ENCODE measurements at places on chromosomes 11 and 22.

GRCh38 chr11:47257517-47258316 lies at the start of gene NR1H3:
NR1H3 (plus strand) TSS chr11:47257996; CDS start chr11:47259217, 1,221 bp downstream.
- peak; percentile 69 for DNase-seq

DNA sequence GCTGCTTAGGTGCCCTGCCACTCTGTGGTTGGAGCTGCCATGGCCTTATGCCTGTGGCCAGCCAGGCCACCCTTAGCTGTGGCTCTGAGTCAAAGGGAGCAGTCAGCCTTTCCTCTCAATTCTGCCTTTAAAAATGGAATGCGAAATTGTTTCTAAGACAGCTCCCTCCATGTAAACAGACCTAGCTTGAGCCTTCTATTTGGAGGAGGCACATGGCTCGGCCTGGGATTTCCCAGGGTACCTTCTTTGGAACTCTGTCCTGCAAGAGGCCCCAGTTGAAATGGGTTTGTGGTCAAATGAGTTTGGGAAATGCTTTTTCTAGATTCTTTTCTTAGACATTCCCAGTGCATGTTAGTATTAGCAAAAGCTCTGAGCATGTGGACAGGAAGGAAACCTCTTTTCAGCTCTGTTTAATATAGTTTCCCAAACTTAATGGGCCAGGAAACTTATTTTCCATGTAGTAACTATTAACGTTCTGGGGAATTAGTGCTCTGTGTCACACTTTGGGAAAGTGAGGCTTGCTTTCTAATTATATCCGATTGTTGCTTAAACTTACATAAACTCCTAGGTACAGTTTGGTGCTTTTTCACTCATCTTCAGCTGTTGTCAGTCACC lies 7.8 kb downstream of the PHOX2A start:
- DNase-seq = no peak

- DNase-seq = no peak
These were observed 31.0 kb upstream of the PICALM start for GRCh38 chr11:86099874-86100273.

DNA sequence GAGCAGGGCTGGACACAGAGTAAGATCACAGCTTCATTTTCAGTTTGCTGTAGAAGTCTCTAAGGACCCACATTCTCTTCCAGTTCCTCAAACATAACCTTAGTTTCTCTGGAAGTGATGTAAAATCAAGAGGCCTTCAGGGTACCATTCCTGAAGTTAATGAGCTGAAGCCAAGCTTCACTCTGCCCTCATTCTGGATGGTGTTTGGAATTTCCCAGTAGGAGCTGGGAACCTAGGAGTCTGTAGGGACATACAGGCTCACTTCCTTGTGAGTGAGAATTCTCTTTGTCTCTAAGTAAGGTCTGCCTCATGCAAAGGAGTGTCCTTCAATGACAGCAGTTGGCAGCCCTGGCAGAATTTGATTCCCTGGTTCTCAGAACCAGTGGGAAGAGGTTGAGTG lies 142.4 kb upstream of the NARS2 start:
- DNase-seq = no peak

- no peak for DNase-seq
These were observed 133.8 kb upstream of the NAV2 start for GRCh38 chr11:19578871-19579270.

DNA sequence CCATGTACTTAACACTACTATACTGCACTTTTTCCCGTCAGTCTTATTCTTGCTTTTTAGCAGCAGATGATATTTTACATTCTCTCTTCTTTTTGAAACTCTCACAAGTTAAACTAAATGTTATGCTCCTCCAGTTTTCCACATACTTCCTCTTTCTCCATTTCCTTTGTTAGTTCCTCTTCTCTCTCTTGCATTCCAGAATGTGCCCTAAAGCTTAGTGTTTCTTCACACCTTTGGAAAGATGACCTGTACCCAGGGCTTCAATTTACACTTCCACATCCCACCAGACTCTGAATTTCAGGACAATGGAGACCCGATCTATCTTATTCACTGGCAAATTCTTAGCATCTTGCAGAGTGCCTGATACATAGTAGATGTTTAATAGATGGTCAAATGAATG lies 51.8 kb downstream of the APIP start:
- DNase-seq = no peak

GRCh38 chr11:19394525-19395016 lies 153.8 kb upstream of the E2F8 start:
- no peak for DNase-seq

DNA sequence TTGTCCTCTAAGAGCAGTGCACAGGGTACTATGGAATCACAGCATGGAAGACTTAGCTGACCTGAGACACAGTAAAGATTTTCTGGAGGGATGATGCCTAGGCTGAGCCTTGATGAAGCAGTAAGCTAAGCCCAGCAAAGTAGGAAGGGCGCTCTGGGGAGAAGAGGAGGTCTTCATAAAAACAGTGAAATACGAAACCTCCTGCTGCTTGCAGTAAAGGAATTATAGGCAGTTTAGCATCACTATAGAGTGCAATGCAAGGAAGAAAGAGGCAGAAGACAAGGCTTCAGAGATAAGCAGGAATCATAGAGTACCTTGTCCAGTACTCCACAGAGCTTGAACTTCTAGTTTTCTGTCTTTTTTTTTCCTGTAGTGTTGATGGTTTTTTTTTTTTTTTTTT lies 555.7 kb upstream of the CADM1 start:
- DNase-seq = no peak

GRCh38 chr11:105073456-105074165 lies 28.5 kb upstream of the CARD16 start:
- no peak for DNase-seq

DNA sequence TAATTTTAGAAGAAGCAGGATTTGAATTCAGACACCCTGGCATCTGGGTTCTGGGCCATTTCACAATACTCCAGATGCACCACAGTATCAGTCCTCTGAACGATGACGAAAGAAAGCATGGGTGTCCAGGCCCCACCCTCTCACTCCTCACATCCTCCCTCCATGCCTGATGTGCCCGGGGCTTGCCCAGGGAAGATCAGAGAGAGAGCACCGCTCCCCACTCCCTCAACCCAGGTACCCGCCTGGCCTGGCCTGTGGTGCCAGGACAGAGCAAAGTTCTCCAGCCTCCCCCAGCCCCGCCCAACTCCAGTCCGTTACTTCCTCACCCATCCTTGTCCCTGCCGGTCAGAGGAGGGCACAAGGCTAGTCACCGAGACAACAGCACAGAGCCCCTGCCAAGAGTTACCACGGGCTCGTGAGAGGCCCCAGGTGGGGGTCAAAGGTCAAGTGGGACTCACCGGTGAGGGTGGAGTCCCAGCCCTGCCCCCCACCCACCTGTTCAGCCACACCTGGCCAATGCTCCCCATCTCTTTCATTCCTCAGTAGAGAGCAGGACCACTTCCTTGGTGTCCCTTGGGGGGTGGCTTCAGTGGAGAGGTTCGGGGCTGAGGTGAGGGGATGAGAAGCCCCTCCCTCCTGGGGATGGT lies 8.1 kb downstream of the BCL9L start:
- DNase-seq = peak; percentile 89

DNA sequence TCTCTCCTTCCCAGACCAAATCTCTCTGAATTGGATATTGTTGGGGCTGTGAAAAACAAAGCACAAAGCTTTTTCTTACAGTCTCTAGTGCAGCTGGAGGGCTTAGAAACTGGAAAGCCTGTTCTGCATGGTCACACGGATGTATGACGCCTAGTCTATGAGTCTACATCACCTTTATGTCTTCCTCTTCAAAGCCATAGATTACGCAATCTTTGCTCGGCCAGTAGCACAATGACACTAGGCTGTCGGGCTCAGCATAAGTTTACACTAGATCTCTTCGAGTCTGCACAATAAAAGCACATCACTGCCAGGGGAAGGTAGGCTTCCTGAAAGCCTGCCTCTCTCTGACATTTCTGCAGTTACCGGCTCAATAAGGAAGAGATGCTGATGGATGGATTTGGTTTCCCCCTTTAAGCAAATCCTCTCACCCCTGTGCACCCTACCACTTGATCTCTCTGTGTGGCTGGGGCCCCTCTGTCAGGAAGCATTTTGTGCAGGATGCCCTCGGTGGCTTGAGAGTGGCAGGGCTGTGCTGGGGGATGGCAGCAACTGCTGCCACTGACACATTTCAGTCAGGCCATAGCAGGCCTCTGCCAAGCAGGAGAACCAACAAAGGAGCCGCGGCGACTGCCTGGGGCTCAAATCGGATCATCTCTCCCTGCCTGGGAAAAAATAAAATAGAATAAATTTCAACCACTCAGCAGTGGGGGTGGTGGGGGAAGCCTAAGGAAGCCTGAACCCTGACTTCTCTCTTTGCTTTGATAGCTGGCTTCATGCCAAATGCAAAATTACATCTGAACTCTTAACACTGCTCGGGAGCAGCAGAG lies 1272.8 kb downstream of the LRRC4C start:
- no peak for DNase-seq

GRCh38 chr22:27684901-27685300 lies 116.7 kb downstream of the MN1 start:
- DNase-seq = peak; percentile 68

DNA sequence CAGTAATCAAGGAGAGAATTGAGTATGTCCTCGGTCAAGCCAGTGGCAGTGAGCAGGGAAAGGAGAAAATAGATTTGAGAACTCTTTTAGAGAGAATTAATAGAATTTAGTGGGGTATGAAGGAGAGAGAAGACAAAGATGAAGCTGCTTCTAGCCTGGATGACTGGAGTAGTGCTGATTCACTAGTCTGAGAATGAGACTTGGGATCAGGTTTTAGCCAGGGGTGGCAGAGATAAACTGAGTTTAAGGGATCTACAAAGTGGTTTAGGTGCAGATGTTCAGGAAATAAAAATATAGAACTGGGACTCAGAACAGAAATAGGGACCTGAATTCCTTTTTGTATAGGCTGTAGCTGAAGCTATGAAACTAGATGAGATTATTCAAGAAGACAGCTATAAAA lies 17.6 kb downstream of the HORMAD2 start:
- no peak for DNase-seq

- no peak for DNase-seq
These were observed 9.2 kb upstream of the TPCN2 start for GRCh38 chr11:69039501-69039900.

DNA sequence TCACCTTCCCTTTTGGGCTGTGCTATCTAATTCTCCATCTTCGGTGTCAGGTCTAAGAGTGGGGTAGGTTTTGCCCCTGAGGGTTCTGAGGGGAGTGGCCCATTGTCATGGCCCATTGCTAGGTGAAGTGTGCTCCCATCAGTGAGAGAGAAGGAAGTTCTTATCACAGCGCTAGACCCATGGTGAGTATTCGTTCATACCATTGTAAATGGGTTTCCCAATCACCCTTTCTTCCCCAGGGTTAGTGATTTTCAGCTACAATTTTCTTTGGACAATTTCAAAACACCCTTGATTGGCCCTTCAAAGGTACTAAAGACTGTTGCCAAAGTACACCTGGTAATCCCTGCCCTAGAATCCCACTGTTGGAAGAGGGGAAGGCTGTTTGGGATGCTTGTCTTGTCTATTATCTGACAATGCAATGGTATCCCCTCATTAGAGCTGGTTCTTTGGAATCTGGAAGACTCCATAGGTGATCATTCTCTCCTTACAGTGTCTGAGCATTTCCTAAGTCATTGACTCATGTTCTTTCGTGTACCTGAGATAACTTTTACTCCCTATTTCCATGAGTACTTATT lies 20.2 kb downstream of the MPEG1 start:
- DNase-seq = no peak

- no peak for DNase-seq
These were observed 3.6 kb upstream of the SEPTIN5 start for GRCh38 chr22:19710769-19711106.

DNA sequence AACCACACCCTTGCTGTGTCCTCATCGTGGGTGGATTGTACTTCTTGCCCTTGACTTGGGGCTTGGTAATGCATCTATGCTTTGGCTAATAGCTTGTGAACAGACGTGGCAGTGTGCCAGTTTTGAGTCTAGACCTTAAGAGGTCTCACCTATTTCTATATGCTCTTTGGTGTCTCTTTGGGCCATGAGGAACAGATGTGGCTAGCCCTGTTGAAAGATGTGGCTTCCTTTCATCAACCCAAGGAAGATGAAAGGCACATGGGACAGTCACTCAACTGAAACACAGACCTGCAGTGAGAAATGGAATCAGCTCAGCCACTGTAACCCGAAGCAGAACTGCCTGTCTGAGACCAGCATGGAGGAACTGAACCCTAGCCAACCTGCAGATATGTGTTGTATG lies 7.9 kb upstream of the NELL1 start:
- DNase-seq = no peak

DNA sequence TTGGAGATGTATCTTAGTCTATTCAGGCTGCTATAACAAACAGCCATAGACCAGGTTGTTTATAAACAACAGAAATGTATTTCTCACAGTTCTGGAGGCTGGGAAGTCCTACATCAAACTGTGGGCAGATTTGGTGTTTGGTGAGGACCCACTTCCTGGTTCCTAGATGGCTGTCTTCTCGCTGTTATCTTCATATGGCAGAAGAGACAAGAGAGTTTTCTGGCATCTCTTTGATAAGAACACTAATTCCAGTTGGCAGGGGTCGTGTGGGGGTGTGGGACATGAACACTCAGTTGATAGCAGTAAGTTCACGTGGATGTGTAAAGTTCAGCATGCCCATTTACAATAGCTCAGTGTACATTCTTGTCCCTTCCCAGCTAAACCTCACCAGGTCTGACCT lies 41.3 kb upstream of the HMGXB4 start:
- no peak for DNase-seq

DNA sequence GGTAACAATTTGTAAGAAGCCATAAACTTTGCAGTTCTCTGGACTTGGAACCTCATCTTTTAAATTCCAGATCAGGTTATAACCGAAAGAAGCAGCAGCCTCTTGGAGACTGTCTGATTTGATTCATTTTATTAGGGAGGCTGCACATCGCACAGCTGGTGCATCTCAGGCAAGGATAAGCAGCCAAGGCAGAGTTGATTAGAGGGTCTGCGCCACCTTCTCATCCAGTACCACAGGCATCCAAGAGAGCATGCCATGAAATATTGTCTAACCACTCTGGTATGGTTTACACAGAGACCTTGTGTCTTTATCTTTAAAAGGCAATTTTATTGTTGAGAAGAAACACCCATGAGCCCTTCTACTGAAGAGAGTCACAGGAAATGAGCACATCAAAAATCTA lies 16.2 kb upstream of the CWF19L2 start:
- no peak for DNase-seq

DNA sequence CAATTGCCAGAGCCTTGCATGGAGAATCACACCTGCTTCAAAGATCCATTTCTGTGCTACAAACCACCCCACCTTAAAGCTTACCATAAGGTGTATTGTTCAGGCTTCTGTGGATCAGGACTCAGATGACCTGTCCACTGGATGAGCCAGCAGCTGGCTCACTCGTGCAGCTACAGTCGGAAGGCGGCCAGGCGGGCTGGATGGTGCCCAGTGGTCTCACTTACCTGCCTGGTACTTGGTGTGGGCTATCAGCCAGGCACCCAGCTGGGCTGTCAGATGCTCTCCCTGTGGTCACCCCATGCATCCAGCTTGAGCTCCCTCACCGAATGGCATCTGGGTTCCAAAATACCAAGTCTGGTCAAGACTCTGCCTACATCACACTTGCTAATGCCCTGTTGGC lies 10.9 kb upstream of the APOBEC3B start:
- DNase-seq = no peak

DNA sequence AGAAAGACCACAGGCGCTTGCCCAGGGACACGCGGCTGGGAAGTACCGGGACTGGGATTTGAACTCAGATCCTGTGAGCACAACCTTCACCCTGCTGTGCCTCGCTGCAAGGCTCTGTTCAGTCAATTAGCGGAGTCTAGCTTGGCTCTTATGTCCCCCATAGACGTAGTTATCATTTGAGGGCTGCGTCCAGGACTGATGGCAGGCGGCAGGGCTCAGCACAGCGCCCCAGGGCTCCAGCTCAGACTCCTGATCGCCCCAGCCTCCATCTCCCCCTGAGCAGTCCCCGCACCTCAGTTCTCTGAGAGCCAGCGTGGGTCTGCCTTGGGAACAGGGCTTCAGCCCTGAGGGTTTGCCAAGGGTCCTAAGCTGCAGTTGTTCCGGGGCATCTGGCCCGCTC lies 19.8 kb downstream of the MRGPRG start:
- DNase-seq = no peak
